ENCODE measurements at places on chromosomes 3 and 15.

- DNase-seq = no peak
Observed at GRCh38 chr3:33980252-33980651, 181.8 kb downstream of the PDCD6IP start.

GRCh38 chr3:124296406-124296805 is 304.5 kb upstream of the ROPN1 start:
- DNase-seq = no peak

GRCh38 chr3:124281453-124282316 is 289.8 kb upstream of the ROPN1 start:
- DNase-seq = no peak

- no peak for DNase-seq
Observed at GRCh38 chr3:37444696-37445095, 270.3 kb upstream of the LRRFIP2 start.

GRCh38 chr3:114307222-114307830 is 13.5 kb downstream of the TIGIT start:
- no peak for DNase-seq

DNA sequence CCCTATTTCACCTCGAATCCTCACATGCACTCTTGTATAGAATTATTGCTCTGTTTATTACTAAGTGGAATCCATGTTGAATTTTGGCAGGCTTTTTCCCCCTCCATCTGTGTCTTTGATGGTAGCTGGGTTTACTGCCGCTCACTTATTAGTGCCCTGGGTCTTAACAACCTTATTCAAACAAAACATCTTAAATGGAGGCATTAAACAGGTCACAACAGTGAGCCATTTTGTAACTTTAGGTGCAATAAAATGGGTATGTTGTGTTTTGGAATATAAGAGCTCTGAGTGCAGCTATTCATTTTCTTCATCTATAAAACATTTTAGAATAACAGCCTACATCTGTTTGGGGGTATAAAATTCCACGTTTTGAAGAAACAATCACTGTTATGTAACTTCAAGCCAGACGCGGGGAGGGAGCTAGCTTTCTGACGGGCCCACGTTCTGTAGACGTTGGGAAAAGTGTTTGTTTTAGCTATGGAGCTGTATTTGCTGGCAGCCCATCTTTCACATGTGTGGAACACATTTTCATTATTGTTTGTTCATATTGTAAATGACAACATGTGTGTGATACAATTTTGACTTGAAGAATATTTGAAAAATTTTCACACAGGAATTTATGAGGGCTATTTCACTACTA is 122.0 kb downstream of the SLC25A26 start:
- DNase-seq = no peak

DNA sequence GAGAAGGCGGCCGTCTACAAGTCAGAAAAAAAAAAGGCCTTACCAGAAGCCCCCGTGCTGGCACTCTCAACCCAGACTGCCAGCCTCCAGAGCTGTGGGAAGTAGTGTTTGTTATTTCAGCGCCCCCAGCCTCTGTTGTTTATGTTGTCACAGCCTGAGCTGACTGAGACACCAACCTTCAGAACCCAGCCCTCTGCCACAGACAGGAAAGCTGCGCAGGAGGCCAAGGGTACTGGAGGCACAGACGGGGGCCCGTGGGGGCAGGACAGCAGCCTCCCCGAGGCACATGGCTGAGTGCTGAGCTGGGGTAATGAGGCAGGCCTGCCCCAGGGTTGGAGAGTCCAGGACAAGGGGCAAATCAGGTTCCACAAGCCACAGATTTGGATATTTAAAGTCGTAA is 33.7 kb downstream of the HCN4 start:
- DNase-seq = no peak

Data from gastrocnemius medialis (tissue), 4 donors.